Cardiac fibroblast (primary cell): ENCODE measurements at places on chromosomes 3 and 15.

GRCh38 chr15:99096173-99096893, 8.5 kb upstream of the SYNM start:
- DNase-seq: no peak

DNA sequence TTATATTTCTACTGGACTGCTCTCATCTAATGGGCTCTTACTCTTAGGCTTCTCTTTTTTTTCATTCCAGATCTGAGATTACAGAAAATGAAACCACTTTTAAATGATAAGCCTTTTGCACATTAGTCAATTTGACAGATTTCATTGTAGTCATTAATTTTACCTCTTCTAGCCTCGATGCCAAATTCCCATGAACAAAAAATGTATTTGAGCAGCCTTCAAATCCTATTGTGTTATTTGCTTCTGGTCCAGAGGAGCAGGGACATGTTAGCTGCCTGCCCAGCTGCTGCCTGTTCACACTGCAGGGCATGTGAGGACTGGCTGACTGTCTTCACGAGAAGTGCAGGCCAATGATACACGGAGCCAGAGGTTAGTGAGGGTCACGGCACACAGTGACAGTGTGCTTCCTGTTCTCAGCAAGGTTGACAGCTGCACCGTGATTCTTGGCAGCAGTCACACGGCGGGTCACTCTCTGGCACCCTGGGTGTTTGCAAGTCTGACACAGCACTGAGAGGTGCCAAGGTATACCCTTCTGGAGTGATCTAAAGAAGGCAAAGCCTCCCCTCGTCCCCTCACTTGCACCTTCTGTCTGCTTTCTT, 40.8 kb downstream of the KAT2B start:
- DNase-seq: peak; percentile 26

DNA sequence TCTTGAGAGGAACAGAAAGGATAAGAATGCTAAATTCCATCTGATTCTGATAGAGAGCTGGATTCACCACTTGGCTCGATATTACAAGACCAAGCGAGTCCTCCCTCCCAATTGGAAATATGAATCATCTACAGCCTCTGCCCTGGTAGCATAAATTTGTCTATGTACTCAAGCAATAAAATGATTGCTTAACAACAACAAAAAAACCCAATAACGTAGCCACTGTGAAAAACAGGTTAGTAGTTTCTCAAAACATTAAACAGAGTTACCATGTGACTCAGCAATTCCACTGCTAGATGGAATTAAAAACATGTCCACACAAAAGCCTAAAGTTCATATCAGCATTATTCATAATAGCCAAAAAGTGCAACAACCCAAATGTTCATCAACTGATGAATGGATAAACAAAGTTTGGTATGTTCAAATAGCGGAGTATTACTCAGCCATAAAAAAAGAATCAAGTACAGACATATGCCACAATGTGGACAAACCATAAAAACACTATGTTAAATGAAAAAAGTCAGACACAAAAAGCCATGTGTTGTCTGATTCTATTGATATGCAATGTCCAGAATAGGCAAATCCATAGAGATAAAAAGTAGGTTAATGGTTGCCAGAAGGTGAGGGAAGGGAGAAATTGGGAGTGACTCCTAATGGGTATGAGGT, 16.8 kb downstream of the BCL2L10 start:
- peak; percentile 98 for DNase-seq

GRCh38 chr15:85337425-85338074, 42.9 kb upstream of the AKAP13 start:
- DNase-seq: no peak

GRCh38 chr15:90340345-90340744, 11.7 kb upstream of the ZNF774 start:
- DNase-seq: no peak

DNA sequence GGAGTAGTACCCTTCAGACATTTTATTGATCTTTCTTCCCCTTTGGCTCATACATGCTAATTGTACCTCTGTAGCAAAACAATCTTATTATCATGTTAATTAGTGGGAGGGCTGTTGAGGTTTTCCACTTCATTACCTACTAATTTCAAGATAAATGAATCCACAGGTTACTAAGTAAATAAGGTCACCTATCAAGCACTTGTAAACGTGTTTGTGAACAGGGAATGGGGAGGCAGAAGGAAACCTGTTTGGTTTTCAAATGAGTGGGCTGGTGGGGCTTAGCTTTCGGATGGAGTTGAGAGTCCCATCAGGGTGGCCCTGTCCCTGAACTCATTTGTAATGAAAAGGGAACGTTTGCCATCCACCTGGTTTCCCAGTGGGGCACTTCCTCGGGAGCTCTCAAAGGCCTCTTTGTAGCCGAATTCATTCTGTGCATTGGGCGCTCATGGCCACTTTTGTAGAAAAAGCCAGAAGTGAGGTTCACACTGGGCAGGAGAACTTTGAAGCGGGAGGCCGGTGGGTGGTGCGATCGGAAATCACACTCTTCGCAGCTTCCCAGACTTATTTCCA, 419.8 kb upstream of the NR2F2 start:
- DNase-seq: no peak

DNA sequence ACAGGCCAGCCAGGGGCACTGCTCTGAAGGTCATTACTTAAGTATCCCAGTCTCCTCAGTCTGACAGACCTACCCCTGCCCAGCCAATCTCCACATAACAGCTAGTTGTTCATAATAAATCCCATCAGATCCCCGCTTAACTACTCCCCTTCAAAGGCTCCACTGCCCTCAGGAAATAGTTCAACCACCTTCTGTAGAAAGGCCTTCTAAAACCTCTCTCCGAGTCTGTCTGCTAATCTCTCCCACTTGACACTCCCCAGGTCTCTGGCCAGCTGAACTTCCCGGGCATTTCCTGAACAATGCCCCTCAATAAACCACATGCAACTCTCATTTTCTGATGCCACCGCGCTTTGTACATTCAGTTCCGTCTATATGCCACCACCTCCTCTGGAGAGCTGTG, 6.0 kb downstream of the PRC1 start:
- no peak for DNase-seq

DNA sequence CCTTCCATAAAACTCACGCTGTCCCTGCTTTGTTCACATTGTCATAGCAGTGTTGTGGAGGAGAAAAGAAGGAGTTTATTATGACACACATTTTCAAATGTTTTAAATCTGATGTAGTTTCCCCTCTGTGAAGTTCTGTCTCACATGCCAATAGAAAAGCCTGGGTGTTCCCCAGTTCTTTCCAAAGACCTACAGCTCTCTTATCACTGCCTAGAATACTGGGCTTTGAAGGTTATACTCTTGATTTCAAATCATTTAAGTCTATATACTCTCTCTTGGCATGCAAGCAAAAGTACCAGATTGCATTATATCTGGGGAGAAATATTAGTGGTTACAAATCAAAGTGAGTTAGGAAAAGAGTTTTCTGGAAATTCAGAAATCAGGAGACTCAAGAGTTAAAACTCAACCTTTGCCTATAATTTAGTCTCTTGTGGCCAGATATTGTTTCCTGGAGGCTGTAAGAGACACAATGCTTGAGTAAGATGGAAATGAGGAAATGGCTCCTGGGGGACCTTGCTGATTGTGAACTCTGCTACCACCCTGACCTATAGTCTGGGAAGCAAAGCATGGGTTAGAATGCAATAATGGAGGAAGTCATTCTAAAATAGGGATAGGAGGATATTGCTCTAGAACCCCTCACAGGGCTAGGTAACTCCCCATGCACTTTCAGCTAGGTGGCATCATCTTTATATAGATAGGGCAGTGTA, 182.8 kb downstream of the KCNAB1 start:
- DNase-seq: no peak

GRCh38 chr3:28597452-28597851, 248.8 kb upstream of the AZI2 start:
- DNase-seq: no peak

DNA sequence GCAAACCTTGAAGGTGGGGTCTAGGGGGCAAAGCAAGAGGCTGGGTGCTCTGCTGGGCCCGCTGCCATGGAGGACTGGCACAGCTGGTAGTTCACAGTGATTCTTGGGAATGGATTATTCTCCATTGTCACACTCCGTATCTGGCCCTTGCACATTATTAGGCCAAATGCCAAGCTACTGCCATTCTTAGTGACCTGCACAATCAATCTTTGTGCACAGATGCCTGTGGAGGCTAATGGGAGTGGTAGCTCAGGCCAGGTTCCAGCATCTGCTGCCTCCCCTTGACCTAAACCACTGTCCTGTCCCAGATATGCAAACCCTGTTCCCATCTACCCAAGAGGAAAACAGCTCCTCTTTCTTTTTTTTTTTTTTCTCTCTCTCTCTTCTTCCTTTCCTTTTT, 67.5 kb downstream of the TIPARP start:
- DNase-seq: no peak

- peak; percentile 56 for DNase-seq
These were observed 690.2 kb upstream of the DPPA4 start for GRCh38 chr3:110027446-110028080.

GRCh38 chr3:101362406-101362805, 42.0 kb upstream of the IMPG2 start:
- DNase-seq: no peak

- DNase-seq: no peak
These were observed 6.0 kb downstream of the POLG start for GRCh38 chr15:89328398-89329254.

DNA sequence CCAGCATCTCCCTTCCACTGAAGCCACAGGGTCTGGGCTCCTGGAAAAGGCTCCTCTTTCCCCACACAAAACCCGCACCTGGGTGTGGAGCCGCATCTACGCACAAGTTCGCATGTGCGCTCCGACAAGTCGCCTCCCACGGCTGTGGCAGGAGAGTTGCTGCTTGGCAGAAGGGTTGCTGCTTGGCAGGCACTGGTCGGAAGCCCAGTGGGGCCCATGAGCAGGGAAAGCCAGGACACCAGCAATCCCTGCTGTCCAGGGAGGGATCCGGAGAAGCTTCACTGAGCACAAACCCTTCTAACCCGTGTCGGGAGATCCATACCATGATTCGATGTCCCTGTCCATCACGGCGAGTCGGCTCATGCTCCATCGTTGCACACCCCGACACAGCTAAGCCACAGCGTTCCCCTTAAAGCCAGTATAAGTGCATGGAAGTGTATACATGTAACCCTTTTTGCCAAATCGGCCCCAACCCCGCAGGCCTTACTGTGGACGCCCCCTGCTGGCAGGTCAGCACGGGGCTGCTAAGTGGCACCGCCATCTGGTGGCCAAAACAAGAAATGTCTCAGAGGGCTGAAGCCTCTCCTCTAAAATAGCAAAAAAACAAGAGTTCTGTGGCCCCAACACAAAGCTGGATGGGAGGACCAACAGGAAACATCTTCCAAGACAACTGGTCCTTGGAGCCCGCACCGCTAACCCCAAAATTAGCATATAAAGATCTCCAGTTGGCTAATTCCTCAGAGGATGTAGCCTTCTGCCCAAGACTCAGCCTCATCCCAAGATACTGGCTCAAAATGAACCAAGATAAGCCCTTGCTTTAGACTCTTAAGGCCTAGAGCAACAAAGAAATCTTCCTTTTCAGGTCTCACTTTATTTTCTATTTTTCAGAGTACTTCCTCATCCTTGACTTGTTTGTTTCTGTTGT, 8.3 kb downstream of the ANKRD63 start:
- peak; percentile 91 for DNase-seq

DNA sequence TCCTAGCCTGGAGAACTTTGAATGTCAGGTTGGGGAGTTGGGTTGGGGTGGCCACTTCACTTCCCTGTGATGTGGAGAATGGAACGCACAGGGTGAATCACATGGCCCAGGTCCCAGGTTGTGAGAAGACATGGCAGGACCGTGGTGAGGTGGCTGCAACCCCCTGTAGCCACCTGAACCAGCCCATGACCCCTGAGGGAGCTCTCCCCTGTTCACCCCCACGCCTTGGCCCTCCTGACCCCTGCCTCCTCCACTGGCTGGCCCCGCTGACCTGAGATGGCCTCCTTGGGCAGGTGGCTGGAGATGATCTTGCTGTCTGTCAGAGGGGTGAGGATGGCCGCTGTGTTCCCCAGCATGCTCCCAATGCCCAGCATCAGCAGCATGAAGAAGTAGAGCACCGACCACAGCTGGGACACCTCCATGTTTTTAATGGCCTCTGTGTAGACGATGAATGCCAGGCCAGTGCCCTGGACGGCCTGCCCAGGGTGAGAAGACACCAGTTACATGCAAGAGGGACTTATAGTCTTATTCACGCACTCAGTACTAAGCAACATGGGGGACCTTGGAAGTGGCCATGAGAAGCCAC, 31.0 kb downstream of the SLC6A20 start:
- no peak for DNase-seq

DNA sequence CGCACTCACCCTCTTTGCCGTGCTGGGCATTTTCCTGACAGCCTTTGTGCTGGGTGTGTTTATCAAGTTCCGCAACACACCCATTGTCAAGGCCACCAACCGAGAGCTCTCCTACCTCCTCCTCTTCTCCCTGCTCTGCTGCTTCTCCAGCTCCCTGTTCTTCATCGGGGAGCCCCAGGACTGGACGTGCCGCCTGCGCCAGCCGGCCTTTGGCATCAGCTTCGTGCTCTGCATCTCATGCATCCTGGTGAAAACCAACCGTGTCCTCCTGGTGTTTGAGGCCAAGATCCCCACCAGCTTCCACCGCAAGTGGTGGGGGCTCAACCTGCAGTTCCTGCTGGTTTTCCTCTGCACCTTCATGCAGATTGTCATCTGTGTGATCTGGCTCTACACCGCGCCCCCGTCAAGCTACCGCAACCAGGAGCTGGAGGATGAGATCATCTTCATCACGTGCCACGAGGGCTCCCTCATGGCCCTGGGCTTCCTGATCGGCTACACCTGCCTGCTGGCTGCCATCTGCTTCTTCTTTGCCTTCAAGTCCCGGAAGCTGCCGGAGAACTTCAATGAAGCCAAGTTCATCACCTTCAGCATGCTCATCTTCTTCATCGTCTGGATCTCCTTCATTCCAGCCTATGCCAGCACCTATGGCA, 41.1 kb upstream of the CSTA start:
- no peak for DNase-seq
